ENCODE measurements at places on chromosomes 3 and 15. TPM values are rescaled to one million over a fixed set of nuclear protein-coding genes. Genes with fewer than 3 reads are reported as not detected.

The OR5K2 gene
- not detected for total RNA-seq

The TMEM212 gene
- not detected for total RNA-seq

The RMDN3 gene
- total RNA-seq, result 22.7 TPM

The ALS2CL gene
- total RNA-seq, result 6.2 TPM

The TTLL13 gene
- 0.48 TPM for total RNA-seq

The UQCC5 gene
- total RNA-seq, result 62.1 TPM

The GOLGB1 gene
- total RNA-seq, result 20.4 TPM

The EIF3J gene
- total RNA-seq, result 93.1 TPM

The TASOR gene
- 23.1 TPM for total RNA-seq

The ST3GAL6 gene
- 1.9 TPM for total RNA-seq

The FSIP1 gene
- 1.1 TPM for total RNA-seq

The STX19 gene
- not detected for total RNA-seq

The CCR8 gene
- total RNA-seq, result not detected

The CYP19A1 gene
- total RNA-seq, result 0.15 TPM

The TMCO5A gene
- total RNA-seq, result not detected

The NANOGP8 gene
- total RNA-seq, result not detected

The CHST2 gene
- total RNA-seq, result 0.44 TPM

The NUP210 gene
- total RNA-seq, result 32.3 TPM

The ZNF80 gene
- total RNA-seq, result not detected

The ATP10A gene
- 7.0 TPM for total RNA-seq

The FBXL22 gene
- total RNA-seq, result 0.27 TPM

The FGF7 gene
- total RNA-seq, result not detected

The GABRA5 gene
- total RNA-seq, result 81.1 TPM

The AQR gene
- total RNA-seq, result 35.5 TPM

The BFSP2 gene
- total RNA-seq, result not detected

The MRPL46 gene
- 64.7 TPM for total RNA-seq

The KCNMB2 gene
- not detected for total RNA-seq

Measured in A549 treated with CpdA at 1 μM for 4 hours (cell line).